B cell (primary cell): ENCODE measurements at places on chromosomes 4 and X.

GRCh38 chr4:169756971-169757574, 671 bp downstream of the HPF1 start:
- peak; percentile 22 for DNase-seq

DNA sequence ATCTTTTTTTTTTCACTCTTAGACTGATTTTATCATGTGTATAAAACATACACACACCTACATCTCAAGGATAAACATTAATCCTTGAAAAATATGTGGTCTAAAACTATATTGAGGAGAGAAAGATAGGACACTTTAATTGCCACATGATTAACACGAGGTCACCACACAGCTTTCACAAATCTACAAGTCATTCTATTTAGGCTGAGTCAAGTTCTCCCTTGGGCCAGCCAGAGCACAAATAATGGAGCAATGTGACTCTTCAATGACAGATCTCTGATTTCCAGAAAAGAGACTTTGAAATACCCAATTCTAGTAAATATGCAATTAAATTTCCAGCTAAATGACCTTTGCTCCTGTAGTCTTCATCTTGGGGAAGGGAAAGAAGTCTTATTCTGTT, 12.9 kb upstream of the ADH4 start:
- DNase-seq: no peak

DNA sequence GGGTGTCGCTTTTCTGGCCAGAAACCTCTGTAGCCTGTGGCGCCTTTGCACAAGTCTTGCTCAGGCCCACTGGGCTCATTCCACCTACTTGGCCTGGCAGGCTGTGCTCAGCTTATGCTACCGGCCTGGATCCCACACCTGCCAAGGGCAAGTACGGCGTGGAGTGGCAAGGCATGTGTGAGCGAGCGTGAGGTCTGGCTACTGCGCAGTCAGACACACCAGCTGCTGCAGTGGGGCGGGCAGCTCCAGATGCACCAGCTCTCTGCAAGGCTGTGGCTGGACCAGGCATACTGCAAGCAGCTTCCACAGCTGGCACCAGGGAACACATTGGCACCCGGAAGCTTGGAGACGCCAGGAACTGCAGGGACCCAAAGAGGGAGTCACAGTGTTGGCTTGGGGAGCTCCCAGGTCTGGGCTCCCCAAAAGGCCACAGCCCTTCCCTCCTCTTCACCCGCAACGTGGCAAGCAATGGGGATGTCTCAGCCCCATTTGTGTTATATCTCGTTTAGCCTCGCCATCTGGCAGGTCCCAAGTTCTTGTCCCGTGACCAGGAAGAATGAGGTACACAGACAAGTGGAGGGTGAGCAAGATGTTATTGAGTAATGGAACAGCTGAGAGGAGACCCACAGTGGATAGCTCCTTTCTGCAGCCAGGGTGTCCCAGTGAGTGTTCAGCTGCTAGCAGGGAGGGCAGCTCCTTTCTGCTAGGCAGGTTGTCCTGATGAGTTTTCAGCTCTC, 3.8 kb upstream of the FBXW7 start:
- no peak for DNase-seq

DNA sequence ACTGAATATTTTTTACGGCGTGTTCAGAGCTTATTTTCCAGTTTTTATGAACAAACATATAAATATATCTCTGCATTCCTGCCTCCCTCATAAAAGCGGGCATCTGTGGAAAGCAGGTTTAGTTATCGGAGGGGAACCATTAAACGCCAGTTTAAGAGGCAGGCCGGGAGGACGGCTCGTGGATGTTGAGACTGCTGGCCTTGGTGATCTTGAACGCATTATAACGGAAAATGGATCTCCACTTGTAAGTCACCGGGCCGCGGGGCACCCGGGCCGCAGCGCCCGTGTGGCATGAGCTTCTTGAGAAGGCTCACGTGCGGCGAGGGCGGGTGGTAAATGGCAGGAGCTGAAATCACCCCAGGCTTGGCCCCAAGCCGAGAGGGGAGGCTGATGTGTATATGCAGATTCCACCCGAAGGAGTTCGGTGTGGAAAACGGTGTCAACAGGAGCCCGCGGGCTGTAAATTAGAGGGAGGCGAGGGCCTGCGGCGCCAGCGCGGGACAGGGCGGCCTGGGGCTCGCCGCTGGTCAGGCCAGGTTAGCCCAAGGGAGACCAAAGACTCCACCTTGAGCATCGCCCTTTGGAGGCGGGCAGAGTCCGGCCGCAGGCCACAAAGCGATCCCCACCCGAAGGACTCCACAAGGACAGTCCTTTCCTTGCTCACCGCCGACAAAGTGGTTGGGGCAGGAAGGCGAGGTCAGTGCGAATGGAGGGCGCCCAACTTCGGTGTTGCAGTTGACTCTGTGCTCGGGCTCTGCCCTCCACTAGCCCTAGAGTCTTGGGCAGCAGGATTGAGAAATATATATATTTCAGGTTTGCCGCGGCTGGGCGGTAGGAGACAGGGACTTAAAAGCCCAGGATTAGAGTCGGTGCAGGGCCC, 1.3 kb upstream of the HAND2 start:
- peak; percentile 32 for DNase-seq

- no peak for DNase-seq
Observed at GRCh38 chr4:13920111-13920875, 292.8 kb upstream of the BOD1L1 start.

GRCh38 chr4:23333946-23334878, 555.6 kb downstream of the PPARGC1A start:
- DNase-seq: no peak

DNA sequence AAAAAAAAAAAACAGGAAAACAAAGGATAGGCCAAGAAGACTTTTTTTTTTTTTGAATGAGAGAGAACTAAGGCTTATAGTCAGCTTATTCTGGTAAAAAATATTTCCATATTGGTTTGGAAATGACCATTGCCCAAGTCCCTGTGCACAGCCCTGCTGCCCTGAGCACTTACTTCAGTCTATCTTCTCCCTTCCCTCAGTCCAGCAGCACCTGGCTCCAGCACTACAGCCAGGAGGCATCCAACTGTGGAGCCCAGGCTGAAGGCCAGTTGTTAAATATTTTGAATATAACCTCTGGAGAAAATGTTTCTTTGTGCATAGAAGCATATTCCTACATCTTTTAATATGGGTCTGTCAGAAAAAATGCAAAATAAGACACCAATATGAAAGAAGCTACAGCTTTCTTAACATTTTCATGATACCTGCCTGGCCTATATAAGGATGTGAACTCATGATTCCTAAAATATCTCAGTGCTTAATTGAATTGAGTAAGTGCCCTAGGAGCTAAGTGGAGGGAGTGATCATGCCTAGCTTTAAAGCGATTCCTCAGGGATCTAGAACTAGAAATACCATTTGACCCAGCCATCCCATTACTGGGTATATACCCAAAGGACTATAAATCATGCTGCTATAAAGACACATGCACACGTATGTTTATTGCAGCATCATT, 14.4 kb downstream of the LRRC66 start:
- DNase-seq: no peak

- DNase-seq: no peak
Observed at GRCh38 chr4:163395758-163396157, 52.1 kb downstream of the NPY5R start.
